Cerebellum (tissue), 4 donors: ENCODE measurements at places on chromosomes 13 and 19. TPM values are rescaled to one million over a fixed set of nuclear protein-coding genes. Genes with fewer than 3 reads are reported as not detected.

- no peak for DNase-seq
These were observed 4.4 kb downstream of the CYP4F2 start for GRCh38 chr19:15893477-15893876.

Gene TMEM255B
- 7.9 TPM for total RNA-seq

DNA sequence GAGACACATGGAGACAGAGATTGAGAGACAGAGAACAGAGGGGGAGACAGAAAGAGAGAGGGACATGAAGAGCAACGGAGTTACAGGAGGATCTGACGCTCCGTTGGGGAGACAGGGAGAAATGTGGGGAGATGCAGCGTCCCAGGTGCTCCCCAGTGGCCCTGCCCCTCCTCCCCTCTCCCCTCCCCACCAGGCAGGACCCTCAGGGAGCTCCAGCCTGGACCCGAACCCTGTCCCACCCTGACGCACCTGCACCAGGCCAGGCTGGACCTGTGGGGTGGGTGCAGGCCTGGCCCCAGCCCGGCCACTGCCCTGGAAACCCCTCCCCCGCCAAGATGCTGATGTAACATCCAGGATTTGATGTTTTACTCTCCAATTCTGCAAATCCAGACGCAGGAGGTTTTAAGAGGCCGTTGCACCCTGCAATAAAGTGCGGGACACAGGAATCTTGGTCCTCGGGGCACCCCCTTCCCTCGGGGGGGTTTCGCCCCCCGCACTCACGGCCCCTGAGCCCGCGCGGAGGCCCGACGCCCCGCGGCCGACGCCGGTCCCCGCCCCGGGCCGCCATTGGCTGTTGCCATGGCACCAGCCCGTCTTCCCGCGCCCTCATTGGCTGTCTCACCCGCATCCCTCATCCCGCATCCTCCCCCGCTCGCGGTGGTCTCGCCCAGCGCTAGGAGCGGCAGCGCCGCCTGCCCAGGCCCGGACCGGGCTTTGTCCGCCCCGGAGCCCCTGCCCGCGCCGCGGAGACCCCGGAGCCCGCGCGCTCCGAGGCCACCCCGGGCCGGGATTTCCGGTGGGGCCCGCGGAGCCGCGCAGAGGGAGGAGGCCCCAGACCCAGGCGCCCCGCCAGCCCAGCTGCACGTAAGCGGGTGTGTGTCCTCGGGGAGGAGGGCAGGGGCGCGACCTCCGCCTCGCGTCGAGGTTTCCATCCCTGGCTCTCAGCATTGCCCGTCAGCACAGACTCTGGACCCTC, at the start of gene APC2:
Gene APC2 (plus strand): TSS at position 655 of the 976 bp plus-strand sequence. CDS start 2,881 bp downstream, outside the sequence.
- DNase-seq = peak; percentile 97

GRCh38 chr13:27918918-27919658, 712 bp upstream of the PDX1 start:
- DNase-seq = no peak

DNA sequence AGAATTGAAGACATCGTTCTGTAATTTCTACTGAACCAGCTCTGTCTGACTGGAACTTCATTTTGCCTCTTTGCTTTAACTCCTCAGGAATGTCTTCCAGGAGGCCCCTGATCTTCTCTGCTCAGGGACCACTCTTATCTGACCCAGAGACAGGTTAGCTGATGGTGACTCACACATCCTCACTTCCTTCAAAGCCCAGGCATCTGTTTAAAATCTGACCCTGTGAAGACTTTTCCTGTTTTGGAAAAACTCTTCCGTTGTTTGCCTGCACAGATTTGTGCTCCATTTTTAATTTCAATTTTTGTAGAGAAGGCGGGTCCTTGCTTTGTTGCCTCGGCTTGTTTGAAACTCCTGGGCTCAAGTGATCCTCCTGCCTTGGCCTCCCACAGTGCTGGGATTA, 1.6 kb downstream of the ARL11 start:
- no peak for DNase-seq
